ENCODE measurements at places on chromosomes 7 and 10.

GRCh38 chr10:22702348-22702747, 12.0 kb downstream of the PIP4K2A start:
- no peak for DNase-seq

GRCh38 chr10:111750165-111750849, 433.3 kb downstream of the GPAM start:
- DNase-seq = no peak

DNA sequence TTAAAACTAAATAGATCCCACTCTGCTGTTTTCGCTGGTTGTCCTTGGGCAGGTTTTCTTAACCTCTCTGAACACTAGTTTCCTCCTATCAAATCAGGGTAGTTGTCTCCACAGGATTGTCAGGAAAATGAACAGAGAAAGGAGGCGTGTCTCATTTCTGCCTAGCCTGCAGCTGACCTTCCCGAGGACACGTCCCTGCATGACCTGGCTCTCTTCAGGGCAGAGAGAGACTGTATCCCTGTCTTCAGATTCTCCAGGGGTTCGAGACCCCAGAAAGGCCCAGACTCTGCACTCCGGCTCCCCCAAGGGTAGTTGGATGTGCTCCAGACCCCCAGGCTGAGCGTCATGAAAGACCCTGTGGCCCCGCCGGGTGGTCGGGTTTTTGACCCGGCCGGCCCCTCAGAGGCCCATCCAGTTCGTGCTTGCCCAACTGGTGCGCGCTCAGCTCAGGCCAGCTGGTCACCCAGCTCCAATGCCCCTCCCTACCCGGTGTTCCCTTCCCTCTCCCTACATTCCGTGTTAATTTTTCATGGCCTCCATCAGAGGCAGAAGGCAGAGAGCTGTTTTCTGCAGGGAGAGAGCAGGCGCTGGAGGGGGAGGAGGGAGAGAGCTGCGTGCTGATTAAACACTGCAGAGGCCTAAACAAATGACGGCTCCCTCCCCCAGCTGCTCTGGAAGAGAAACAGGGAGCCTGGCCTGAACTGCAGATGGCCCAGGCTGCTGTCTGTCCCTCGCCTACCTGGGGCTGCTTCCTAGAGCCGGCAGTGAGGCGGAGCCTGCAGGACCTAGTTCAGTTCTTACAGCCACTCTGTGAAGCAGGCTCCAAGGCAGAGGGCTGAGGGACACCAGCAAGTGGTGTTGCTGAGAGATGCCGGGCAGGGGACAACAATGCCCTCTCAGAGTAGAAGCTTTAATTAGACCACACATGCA, 86.2 kb upstream of the PPIF start:
- no peak for DNase-seq

DNA sequence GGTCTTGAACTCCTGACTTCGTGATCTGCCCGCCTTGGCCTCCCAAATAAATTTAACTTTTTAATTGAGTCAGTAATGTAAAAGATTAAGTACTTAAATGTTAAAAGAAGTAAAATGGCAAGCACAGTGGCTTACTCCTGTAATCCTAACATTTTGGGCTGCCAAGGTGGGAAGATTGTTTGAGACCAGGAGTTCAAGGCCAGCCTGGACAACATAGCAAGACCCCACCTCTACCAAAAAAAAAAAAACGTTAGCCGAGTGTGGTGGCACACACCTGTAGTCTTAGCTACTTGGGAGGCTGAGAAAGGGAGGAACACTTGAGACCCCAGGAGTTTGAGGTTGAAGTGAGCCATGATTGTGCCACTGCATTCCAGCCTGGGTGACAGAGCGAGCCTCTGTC, 26.1 kb downstream of the PHTF2 start:
- no peak for DNase-seq

DNA sequence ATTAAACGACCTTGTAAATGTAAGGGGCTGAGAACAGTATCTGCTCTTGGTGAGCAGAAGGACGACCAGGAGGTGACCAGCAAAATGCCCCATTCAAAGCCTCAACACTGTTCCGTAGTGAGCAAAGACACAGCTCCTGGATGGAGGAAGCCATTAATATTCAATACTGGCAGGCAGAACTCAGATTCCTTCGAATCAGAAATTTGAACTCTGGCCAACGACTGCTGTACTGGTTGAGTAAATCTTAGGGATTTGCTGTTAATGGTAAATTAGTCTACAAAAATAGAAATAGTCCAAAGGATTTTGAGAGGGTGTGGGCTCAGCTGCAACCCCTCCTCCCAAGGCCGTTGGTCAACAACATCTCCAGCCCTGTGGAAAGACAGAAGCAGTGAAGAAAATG, 130.5 kb upstream of the PFKP start:
- no peak for DNase-seq

GRCh38 chr10:93334181-93334580, 148.0 kb downstream of the MYOF start:
- no peak for DNase-seq

- no peak for DNase-seq
Measured at GRCh38 chr7:27142580-27143022, 880 bp downstream of the HOXA5 start.

All from CD4-positive, alpha-beta T cell treated with Interleukin-12 subunit alpha and Interleukin-12 subunit beta, for 1 hour (primary cell).